ENCODE measurements at places on chromosomes 6 and 20.

GRCh38 chr20:15491575-15491974, 1081.7 kb downstream of the KIF16B start:
- no peaks in the 10 kb centered on the region for H3K4me1 ChIP-seq
- H3K27me3 ChIP-seq, result no peaks in the 10 kb centered on the region
- no peak for DNase-seq
- no peaks in the 10 kb centered on the region for H3K36me3 ChIP-seq
- no peak overlapping the region for H3K4me3 ChIP-seq

DNA sequence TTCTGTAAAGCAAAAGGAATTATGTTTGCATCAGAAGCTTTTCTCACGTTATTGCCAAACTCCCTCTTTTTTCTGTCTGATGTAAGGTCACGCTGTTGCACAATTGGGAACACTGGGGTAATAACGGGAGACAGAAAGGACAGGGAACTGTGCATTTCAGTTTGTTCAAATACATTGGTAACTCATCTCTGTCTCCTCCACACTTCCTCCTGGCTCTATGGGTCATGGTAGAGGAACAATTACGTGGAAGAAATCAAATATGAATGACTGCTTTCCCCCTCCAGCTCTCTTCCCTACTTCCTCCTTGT, 132.2 kb upstream of the TNFAIP3 start:
- H3K27me3 ChIP-seq, result no peaks in the 10 kb centered on the region
- H3K27ac ChIP-seq, result no peak overlapping the region
- DNase-seq, result no peak
- H3K4me3 ChIP-seq, result no peak overlapping the region
- peaks cover 11% of the 10 kb centered on the region for H3K4me1 ChIP-seq

- H3K27ac ChIP-seq, result no peak overlapping the region
- no peak for DNase-seq
- no peaks in the 10 kb centered on the region for H3K27me3 ChIP-seq
- H3K4me3 ChIP-seq, result no peak overlapping the region
Observed at GRCh38 chr20:39309458-39309857, 347.3 kb downstream of the DHX35 start.

GRCh38 chr6:129120856-129121638, 238.1 kb downstream of the LAMA2 start:
- H3K4me3 ChIP-seq, result no peak overlapping the region
- no peaks in the 10 kb centered on the region for H3K27me3 ChIP-seq
- peak overlapping the region; percentile 32 for H3K27ac ChIP-seq
- peak; percentile 78 for DNase-seq
- no peaks in the 10 kb centered on the region for H3K36me3 ChIP-seq

- DNase-seq, result no peak
- H3K27me3 ChIP-seq, result no peaks in the 10 kb centered on the region
- no peak overlapping the region for H3K4me3 ChIP-seq
Observed at GRCh38 chr20:40860487-40860902, 168.1 kb upstream of the TOP1 start.

All from suprapubic skin (tissue), 4 donors.